ENCODE measurements at places on chromosomes 3 and 15.
A peak's percentile ranks its signal among the peaks of the same experiment; 100 is the strongest.

GRCh38 chr3:123385981-123386380 lies 62.9 kb downstream of the ADCY5 start:
- no peak for DNase-seq

- no peak for DNase-seq
These were observed 4.4 kb downstream of the GXYLT2 start for GRCh38 chr3:72892081-72892775.

- DNase-seq = no peak
These were observed 100.7 kb downstream of the SNRPN start for GRCh38 chr15:25055356-25056068.

GRCh38 chr3:27105904-27106303 lies 263.3 kb downstream of the NEK10 start:
- DNase-seq = peak; percentile 77

- DNase-seq = no peak
These were observed 287.3 kb downstream of the XXYLT1 start for GRCh38 chr3:194983620-194984019.
